ENCODE measurements at places on chromosomes 16 and 17. TPM values are rescaled to one million over a fixed set of nuclear protein-coding genes. Genes with fewer than 3 reads are reported as not detected.
A peak's percentile ranks its signal among the peaks of the same experiment; 100 is the strongest.

Gene C16orf82
- not detected for polyA plus RNA-seq

Gene ITGAL
- 4.5 TPM for polyA plus RNA-seq

GRCh38 chr17:73292031-73292531 is 19.7 kb downstream of the CDC42EP4 start:
- DNase-seq: no peak

- DNase-seq: no peak
Measured at GRCh38 chr16:56422896-56423441, 2.4 kb downstream of the AMFR start.

- DNase-seq: no peak
Measured at GRCh38 chr16:28218109-28218508, 6.3 kb upstream of the XPO6 start.

Gene CCL8
- polyA plus RNA-seq: 0.38 TPM

GRCh38 chr17:2485543-2485942 is 26.1 kb downstream of the METTL16 start:
- DNase-seq: no peak

- DNase-seq: peak; percentile 100
Measured at GRCh38 chr17:75779250-75779986, 5.2 kb upstream of the UNK start.

- DNase-seq: no peak
Measured at GRCh38 chr17:67717192-67717623, 528 bp upstream of the NOL11 start.

Gene CISD3
- polyA plus RNA-seq: 11.5 TPM

All from right lung (tissue), 10 donors.